ENCODE measurements at places on chromosomes 5 and 9.

GRCh38 chr5:37840053-37841034, 503 bp upstream of the GDNF start:
- DNase-seq, result peak; percentile 43

GRCh38 chr5:14663734-14664269, 716 bp upstream of the OTULIN start:
- peak; percentile 47 for DNase-seq

- no peak for DNase-seq
These were observed 81.8 kb upstream of the HRH2 start for GRCh38 chr5:175576096-175576495.

DNA sequence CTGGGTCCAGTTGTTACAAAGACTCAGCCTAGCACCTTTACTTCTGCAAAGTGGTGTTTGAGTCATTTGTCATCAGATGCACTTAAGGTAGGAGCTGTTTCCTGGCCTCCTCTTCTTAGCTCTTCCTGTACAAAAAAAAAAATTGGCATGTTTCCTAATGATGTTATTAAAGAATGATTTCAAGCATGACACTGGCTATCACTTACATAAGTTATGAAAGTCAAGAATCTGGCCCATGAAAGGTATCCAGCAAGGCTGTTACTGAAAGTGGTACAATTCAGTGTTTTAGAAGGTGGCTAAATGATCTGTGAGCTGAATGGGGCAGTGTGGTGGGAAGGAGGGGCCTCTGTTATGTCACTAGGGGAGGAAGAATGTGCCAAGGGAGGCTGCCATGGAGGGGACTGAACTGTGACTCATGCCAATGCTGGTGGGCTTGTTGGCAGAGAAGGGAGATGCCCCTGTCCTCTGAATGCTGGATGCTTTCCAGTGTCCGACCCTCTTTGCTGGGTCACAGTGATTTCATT, 175.1 kb upstream of the MAP1B start:
- DNase-seq, result no peak

DNA sequence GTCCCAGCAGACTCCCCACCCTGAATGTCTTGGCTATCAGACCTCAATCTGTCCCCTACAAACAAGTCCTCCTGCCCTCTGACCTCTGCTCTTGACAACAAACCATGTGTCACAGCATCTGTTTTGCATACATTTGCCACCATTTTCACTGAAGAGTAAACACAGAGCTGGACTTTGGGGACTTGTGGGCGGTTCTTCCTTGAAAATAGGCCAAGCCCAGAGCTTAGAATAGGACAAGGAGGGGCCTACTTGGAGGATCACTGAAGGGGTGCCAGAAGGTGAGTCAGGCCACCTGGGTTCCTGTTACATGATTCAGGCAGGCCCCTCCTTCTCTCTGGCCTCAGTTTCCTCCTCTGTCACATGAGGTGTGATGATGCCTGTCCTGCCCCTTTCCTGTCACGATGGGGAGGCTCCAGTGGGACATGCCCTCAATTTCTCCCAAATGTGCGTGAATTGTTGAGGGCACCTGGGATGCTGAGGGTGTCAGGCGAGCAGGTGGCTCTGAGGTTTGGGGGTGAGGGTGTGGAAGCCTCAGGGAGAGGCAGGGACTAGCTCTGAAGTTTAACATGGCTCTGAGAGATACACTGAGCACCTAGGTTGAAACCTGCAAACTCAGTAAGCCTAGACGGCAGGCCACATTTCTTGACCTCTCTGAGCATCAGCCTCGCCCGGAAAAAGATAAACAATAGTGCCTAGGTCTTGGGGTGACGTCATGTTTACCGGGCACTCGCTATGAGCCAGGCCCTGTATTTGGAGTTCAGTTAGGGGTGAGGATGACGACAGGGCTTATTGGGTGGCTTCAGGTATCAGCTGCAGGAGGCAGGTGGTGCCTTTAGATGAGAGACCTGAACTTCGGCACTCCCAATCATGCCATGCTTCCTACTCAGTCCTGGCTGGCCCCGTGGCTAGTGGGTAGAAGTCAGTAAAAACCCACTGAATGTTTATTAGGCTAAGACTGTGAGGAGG, 107.6 kb upstream of the PITX1 start:
- DNase-seq, result no peak

- DNase-seq, result no peak
These were observed 160.2 kb upstream of the TBCA start for GRCh38 chr5:77936365-77936693.

- DNase-seq, result no peak
These were observed 196.2 kb downstream of the PCSK1 start for GRCh38 chr5:96236831-96237230.

DNA sequence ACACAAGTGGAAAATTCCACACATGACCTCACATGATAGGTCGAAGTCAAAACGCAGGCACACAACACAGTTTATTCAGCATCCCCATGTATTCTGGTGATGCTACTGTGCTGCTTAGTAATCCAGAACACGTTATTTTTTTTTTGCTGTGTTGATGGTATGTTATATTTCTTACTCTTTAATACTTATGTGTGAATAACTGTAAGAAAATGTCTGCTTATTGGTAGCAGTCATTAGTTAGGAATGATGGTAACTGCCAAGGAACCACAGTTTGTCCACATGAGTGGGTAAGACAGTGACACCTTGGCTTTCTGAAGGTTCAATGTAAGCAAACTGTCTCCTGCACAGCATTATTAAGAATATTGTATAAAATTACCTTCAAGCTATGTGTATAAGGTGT, 107.7 kb upstream of the DAPK1 start:
- DNase-seq, result no peak

- no peak for DNase-seq
These were observed 120.2 kb downstream of the CARTPT start for GRCh38 chr5:71839096-71839884.

DNA sequence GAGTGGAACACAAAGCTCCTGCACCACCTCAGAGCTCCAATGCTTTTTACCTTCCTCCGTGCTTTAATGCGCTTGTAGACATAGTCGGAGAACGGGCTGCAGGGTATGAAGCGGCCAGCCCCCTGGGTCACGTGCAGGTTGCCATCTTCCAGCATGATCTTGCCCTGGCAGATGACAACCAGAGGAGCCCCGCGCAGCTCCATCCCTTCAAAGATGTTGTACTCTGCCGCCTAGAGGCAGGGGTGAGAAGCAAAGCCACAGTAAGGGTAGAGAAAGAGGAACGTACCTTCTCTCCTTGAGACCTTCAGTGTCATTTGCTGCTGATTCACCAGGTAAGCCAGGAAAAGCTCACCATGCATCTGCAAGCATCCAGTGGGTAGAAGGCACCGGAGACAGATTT, 112.3 kb downstream of the DPYSL3 start:
- DNase-seq, result no peak

DNA sequence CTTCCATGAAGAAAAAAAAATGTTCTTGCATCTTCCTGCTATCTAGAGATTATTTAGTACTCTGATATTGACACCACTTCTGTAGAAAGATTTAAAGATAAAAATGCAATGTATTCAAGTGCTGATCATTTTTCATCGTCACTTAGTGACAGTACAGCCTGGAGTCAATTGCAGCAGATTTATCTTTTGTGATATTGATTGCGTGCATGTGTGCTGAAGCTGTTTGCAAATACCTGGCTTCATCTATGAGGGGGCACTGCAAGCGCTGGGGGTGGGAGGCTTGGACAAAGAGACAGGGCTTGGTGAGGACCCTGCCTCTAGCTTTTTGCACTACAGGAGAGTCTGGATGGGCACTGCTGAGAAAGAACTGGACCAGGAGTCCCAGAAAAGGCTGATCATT, 38.0 kb upstream of the MED27 start:
- no peak for DNase-seq

- no peak for DNase-seq
These were observed 402.5 kb downstream of the NFIB start for GRCh38 chr9:13911473-13911872.

GRCh38 chr5:34977934-34978613, 48.7 kb downstream of the DNAJC21 start:
- DNase-seq, result no peak
